ENCODE measurements at places on chromosomes 4 and X.

DNA sequence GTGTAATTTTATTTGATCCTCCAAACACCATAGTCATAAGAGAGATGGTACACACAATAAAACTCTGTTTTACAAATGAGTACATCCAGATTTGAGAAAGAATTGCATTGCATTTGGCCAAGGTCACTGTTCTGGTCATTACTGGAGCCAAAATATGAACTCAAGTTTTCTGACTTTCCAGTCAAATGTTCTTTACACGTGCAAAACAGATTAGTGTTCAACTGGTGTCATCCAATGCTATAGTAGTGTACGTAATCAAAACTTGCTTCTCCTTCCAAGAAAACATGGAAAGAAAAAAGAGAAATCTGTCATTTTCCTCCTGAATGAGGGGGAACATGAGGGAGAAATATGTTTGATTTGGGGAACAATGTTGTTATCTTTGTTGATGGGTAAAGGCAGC, 291.9 kb downstream of the NAF1 start:
- no peak for DNase-seq

DNA sequence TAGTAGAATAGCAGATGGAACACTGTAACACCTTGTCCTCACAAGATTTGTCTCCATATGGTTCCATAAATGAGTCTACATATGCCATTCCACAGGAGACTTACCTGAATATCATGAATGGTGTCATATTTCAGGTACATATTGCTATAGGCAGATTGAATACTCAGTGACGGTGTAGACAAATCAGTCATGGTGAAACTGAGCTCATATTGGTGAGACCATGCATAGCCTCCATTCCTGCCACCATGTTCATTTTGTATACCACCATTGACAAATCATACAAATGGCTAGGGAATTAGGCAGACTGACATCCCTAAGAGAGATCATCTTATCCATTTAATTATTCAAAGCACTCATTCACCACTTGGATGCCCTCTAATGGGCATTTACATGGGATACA, 38.0 kb upstream of the SPP1 start:
- no peak for DNase-seq

DNA sequence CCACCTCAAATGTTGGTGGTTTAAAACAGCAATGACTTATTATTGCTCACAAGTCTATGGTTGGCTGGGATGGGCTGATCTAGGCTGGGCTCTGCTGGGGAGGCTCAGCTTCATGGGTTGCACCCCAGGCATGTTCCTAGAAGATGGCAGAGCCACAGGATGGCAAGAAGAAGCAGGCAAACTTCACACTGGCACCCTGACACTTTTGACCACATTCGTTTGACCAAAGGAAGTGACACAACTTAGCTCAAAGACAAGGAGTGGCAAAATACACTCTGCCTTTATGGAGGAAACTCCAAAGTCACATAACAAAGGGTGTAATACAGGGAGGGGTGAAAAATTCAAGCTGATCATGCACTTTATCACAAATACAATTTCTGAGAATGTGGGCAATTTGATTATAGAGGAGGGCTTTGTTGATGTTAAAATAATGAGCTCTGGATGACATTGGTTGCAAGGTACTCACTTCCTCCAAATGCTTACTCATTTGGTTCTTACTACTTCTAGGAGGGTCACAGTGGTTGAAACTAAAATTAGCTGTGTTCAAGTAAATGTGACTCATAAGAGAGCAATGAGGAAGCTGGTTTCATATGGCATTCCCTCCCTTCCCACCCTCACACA, 249.2 kb upstream of the RPS6KA3 start:
- peak; percentile 2 for DNase-seq

- DNase-seq, result no peak
These were observed 252.3 kb upstream of the PSAPL1 start for GRCh38 chr4:7687006-7687405.

GRCh38 chrX:152177052-152177451, 38.7 kb upstream of the MAGEA10 start:
- DNase-seq, result no peak
